ENCODE measurements at places on chromosomes 13 and 19. TPM values are rescaled to one million over a fixed set of nuclear protein-coding genes. Genes with fewer than 3 reads are reported as not detected.
A peak's percentile ranks its signal among the peaks of the same experiment; 100 is the strongest.

The NOVA2 gene
- total RNA-seq, result 2.3 TPM

The EBI3 gene
- total RNA-seq, result 1.9 TPM

The PEG3 gene
- 1.9 TPM for total RNA-seq

- H3K27me3 ChIP-seq, result no peaks in the 10 kb centered on the region
- no peaks in the 10 kb centered on the region for H3K36me3 ChIP-seq
- no peak for DNase-seq
- no peaks in the 10 kb centered on the region for H3K4me1 ChIP-seq
- H3K27ac ChIP-seq, result no peak overlapping the region
Observed at GRCh38 chr13:64305246-64305645, 2889.6 kb upstream of the PCDH20 start.

DNA sequence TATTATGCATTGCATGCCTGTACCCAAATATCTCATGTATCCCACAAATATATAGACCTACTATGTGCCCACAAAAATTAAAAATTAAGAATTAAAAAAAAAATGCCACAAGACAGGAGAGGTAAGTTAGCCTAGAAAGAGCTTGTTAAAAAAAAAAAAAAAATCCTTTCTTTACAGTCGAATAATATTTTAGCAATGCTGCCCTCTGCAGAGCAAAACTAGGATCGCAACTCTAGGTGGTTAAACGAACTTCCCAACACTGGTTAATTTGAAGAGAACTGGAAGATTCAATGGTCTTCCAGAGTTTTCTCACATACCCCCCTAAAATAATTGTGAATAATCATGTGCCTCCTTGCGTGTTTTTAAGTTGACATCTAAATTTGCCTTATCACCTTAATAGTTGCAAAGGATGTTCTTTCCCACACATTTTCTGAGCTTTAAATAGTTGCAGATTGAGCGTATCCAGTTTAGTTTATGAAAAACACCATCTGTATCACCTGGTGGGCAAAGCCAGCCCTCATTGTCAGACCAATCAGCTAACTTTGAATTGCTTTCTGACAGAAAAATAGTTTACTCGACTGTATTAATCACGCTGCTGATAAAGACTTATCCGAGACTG, 47.4 kb upstream of the RCBTB2 start:
- no peak overlapping the region for H3K27ac ChIP-seq
- H3K27me3 ChIP-seq, result no peaks in the 10 kb centered on the region
- peak; percentile 92 for DNase-seq

The PSG4 gene
- not detected for total RNA-seq

GRCh38 chr13:78540058-78540457, 63.3 kb downstream of the POU4F1 start:
- H3K36me3 ChIP-seq, result no peaks in the 10 kb centered on the region
- H3K27me3 ChIP-seq, result no peaks in the 10 kb centered on the region
- no peak overlapping the region for H3K27ac ChIP-seq
- no peaks in the 10 kb centered on the region for H3K4me1 ChIP-seq
- no peak for DNase-seq
- H3K4me3 ChIP-seq, result no peak overlapping the region

DNA sequence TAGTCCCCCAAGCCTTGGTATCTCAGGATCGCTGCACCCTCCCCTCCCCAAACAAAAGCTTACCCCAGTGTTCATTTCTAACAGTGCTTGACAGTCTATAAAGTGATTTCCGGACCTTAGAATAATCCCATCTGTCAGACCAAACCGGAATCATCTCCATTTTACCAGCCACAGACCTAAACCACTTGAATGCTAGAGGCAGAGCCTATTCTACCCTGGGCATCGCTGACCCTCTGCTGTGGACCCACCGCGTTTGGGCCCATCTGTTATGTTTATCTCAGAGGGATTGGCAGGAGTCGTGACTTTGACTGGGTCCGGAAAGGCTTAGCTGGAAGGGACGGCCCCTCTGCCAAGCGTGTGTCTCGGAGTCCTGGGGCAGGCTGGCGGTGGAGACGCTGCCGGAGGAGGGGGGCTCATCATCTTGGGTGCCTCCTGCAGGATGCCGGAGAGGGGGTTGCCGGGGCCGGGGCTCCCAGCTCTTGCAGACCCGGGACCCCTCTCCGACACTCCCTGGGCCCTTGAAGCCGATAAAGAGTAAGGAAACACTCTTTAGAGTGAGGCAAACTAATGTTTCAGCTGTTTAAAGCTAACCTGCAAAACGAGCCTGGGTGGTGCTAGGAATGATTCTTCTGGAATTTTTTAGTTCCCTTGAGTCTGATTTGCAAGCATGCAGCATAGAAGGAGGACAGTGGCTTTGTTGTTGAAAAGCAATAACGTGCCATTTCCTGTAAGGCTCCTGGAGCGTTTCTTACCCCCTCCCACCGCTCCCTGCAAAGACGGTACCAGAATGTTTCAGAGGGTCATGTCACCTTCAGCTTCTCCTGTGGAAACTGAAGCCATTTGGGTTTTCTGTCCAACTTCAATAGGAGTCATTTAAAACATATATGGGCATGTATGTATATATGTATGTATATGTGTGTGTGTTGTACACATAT, 1.3 kb downstream of the SLC25A42 start:
- DNase-seq, result peak; percentile 57
- H3K4me1 ChIP-seq, result peaks cover 22% of the 10 kb centered on the region
- H3K4me3 ChIP-seq, result peak overlapping the region; percentile 82
- no peaks in the 10 kb centered on the region for H3K27me3 ChIP-seq
- H3K27ac ChIP-seq, result peak overlapping the region; percentile 90
- no peaks in the 10 kb centered on the region for H3K36me3 ChIP-seq

- no peaks in the 10 kb centered on the region for H3K4me1 ChIP-seq
- H3K27ac ChIP-seq, result no peak overlapping the region
- H3K36me3 ChIP-seq, result no peaks in the 10 kb centered on the region
- H3K4me3 ChIP-seq, result no peak overlapping the region
- no peak for DNase-seq
Observed at GRCh38 chr13:38624822-38625221, 62.1 kb upstream of the FREM2 start.

The PLPPR3 gene
- total RNA-seq, result not detected

- DNase-seq, result no peak
- H3K36me3 ChIP-seq, result no peaks in the 10 kb centered on the region
- peak overlapping the region; percentile 98 for H3K27ac ChIP-seq
- H3K4me1 ChIP-seq, result no peaks in the 10 kb centered on the region
Observed at GRCh38 chr19:14530005-14530348, 583 bp downstream of the TECR start.

GRCh38 chr13:80306337-80306972, 34.5 kb downstream of the SPRY2 start:
- no peak overlapping the region for H3K4me3 ChIP-seq
- DNase-seq, result no peak
- H3K4me1 ChIP-seq, result no peaks in the 10 kb centered on the region

DNA sequence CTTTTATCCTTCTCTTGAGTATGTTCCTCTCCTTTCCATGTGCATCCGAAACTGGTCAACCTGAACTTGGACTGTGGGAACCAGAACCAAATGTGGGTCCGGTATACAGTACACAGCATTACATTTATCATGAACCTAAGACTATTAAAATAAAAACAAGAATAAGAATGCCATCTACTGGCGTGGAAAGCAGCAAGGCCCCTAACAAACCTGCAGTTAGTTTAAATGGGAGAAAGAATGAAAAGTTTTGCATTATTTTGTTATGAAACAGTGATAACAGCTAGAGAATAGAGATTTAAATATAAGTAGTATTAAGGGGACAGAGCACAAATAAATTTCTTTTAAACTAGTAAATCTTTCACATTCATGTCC, 159.5 kb downstream of the RBM26 start:
- DNase-seq, result no peak
- H3K4me3 ChIP-seq, result no peak overlapping the region
- no peaks in the 10 kb centered on the region for H3K4me1 ChIP-seq
- no peaks in the 10 kb centered on the region for H3K27me3 ChIP-seq
- H3K27ac ChIP-seq, result no peak overlapping the region

- H3K4me3 ChIP-seq, result no peak overlapping the region
- no peak for DNase-seq
- no peak overlapping the region for H3K27ac ChIP-seq
- no peaks in the 10 kb centered on the region for H3K27me3 ChIP-seq
- H3K4me1 ChIP-seq, result no peaks in the 10 kb centered on the region
Observed at GRCh38 chr13:44451126-44451525, 77.5 kb downstream of the SERP2 start.

The MIR17HG gene
- total RNA-seq, result 4.8 TPM

The ZNF229 gene
- total RNA-seq, result 0.83 TPM

The QPCTL gene
- 11.6 TPM for total RNA-seq

- H3K27ac ChIP-seq, result peak overlapping the region; percentile 43
- H3K4me1 ChIP-seq, result peaks cover 6% of the 10 kb centered on the region
- H3K27me3 ChIP-seq, result no peaks in the 10 kb centered on the region
- no peaks in the 10 kb centered on the region for H3K36me3 ChIP-seq
Observed at GRCh38 chr13:23966691-23967615, 69.7 kb upstream of the C1QTNF9B start.

DNA sequence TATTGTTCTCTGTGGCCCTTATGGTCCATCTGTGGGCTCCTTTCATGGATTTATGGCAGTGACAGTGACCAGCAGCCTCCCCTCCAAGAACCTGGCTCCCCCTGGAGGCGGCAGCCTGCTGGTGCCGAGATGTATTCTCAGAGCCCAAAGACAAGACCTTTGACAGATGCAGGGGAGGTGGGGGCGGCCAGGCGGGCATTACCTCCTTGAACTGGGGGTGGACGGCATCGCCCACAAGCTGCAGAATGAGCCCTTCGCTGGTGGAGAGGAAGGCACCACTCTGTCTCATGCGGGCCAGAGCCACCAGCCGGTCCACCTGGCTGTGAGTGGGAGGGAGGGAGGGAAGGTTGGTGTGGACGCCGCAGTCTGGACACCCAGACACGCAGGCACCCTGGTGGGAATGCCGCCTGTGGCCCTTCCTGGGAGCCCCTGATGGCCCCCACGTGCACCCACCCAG, 6.6 kb downstream of the ISOC2 start:
- H3K4me1 ChIP-seq, result peaks cover 31% of the 10 kb centered on the region
- no peak for DNase-seq
- no peak overlapping the region for H3K4me3 ChIP-seq
- no peaks in the 10 kb centered on the region for H3K27me3 ChIP-seq
- no peak overlapping the region for H3K27ac ChIP-seq

- H3K27me3 ChIP-seq, result no peaks in the 10 kb centered on the region
- H3K36me3 ChIP-seq, result no peaks in the 10 kb centered on the region
- no peak overlapping the region for H3K4me3 ChIP-seq
- DNase-seq, result no peak
Observed at GRCh38 chr19:48113190-48113917, 2.7 kb upstream of the PLA2G4C start.

DNA sequence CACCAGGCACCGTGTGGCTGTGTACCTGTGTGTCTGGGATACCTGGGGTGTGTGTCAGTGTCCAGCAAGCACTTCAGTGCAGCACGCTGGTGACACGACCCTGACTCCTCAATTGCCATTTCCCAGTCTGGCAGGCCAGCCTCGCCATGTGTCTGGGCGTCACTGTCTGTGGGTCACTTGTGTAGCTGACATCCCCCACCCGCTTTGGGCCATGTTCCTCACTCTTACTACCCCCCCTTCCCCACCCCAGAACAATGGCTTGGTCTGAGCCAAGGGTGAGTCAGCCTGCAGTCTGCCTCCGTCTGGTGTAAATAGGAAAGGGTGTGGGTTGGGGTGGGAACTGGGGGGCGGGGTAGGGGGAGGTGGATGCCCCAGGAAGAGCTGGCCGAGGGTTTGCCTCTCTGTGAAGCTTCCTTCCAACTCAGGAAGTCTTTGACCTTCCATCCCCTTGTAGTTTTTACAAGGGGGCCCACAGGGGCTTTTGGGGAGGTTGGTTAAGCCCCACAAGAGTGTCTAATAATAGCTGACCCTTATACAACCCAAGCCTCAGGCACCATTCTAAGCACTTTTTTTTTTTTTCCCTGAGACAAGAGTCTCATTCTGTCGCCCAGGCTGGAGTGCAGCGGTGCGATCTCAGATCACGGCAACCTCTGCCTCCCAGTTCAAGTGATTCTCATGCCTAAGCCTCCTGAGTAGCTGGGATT, 17.6 kb downstream of the NOVA2 start:
- H3K4me3 ChIP-seq, result no peak overlapping the region
- no peaks in the 10 kb centered on the region for H3K36me3 ChIP-seq
- peaks cover 7% of the 10 kb centered on the region for H3K4me1 ChIP-seq
- no peaks in the 10 kb centered on the region for H3K27me3 ChIP-seq

The POU2F2 gene
- 3.5 TPM for total RNA-seq

DNA sequence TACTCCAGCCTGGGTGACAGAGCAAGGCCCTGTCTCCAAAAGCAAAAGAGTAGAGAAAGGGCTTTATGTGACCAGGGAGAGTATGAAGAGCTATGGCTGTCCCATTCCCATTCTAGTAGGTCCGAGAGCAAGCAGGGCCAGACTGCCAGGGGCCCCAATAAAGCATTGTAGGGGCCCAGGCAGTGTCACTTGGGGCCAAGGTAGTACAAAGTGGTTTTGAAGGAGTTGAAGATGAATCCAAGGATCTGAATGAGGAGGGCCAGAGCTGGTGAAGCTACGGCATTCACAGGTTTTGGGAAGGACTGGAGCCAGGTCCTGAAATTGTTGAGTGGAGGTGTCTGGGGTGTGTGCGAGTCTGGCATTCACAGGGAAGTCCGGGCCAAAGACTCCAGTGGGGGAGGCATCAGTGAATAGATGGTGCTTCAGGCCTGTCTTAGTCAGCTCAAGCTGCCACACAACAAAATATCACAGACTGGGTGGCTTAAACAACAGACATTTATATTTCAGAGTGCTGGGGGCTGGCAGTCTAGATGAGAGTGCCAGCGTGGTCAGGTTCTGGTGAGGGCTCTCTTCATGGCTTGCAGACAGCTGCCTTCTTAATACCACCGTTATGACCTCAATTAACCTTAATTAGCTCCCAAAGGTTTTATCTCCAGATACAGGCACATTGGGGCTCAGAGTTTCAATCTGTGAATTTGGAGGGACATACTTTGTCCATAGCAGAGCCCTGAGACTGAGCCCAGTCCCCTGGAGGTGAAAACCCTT, 9.9 kb downstream of the NACC1 start:
- H3K27ac ChIP-seq, result no peak overlapping the region
- no peaks in the 10 kb centered on the region for H3K36me3 ChIP-seq
- no peak overlapping the region for H3K4me3 ChIP-seq

DNA sequence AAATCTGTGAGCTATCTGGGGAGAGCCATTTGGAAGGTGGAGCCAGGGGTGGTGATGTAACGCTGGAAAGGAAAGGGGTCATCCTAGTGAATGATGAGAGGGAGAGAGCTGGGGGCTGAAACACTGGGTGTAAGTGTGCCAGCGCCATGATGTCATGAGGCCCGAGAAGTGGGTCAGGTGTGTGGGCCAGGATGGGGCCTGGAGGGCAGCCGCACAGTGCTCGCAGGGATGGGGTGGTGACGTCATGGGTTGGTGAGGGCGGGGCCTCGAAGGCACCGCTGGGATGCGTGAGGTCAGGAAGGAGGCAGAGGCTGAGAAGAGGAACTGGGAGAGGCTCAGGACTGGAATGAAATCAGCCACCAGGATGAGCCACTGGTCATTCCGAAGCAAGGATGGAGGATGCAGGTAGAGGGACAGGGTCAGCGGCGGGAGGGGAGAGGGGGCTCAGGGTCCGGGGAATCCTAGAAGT, 4.4 kb downstream of the CCDC61 start:
- H3K4me3 ChIP-seq, result no peak overlapping the region
- H3K27ac ChIP-seq, result no peak overlapping the region
- H3K4me1 ChIP-seq, result no peaks in the 10 kb centered on the region
- no peaks in the 10 kb centered on the region for H3K36me3 ChIP-seq
- no peaks in the 10 kb centered on the region for H3K27me3 ChIP-seq
- no peak for DNase-seq

GRCh38 chr13:113972451-113973217, 1.2 kb downstream of the C13orf46 start:
- H3K36me3 ChIP-seq, result no peaks in the 10 kb centered on the region
- H3K4me3 ChIP-seq, result no peak overlapping the region
- H3K27me3 ChIP-seq, result no peaks in the 10 kb centered on the region
- no peak overlapping the region for H3K27ac ChIP-seq

The LNX2 gene
- 26.5 TPM for total RNA-seq
